ENCODE measurements at places on chromosomes 11 and 22. TPM values are rescaled to one million over a fixed set of nuclear protein-coding genes. Genes with fewer than 3 reads are reported as not detected.

GRCh38 chr22:41969110-41969646 lies at the start of gene SEPTIN3:
SEPTIN3 (plus strand) TSS chr22:41969443; CDS start chr22:41971493, 2,050 bp downstream.
- no peak within 1 kb of the TSS for H3K27ac ChIP-seq
- DNase-seq: no peak
- H3K4me3 ChIP-seq: no peak within 1 kb of the TSS
- H3K27me3 ChIP-seq: peaks cover 43% of the 10 kb centered on the region
- peaks cover under 1% of the 10 kb centered on the region for H3K4me1 ChIP-seq

GRCh38 chr11:16924826-16925560 lies 89.2 kb downstream of the PLEKHA7 start:
- peak overlapping the region; percentile 87 for H3K27ac ChIP-seq
- peak; percentile 93 for DNase-seq
- peaks cover 57% of the 10 kb centered on the region for H3K4me1 ChIP-seq

- H3K4me1 ChIP-seq: no peaks in the 10 kb centered on the region
- H3K27me3 ChIP-seq: peaks cover 26% of the 10 kb centered on the region
- DNase-seq: no peak
- H3K4me3 ChIP-seq: no peak overlapping the region
Observed at GRCh38 chr22:17418890-17419324, 49.6 kb downstream of the CECR2 start.

Gene TSPAN32
- total RNA-seq: not detected

Gene MRPL40
- total RNA-seq: 38.0 TPM

Data from Calu3 (cell line).